ENCODE measurements at places on chromosomes 7 and 10.
A peak's percentile ranks its signal among the peaks of the same experiment; 100 is the strongest.

DNA sequence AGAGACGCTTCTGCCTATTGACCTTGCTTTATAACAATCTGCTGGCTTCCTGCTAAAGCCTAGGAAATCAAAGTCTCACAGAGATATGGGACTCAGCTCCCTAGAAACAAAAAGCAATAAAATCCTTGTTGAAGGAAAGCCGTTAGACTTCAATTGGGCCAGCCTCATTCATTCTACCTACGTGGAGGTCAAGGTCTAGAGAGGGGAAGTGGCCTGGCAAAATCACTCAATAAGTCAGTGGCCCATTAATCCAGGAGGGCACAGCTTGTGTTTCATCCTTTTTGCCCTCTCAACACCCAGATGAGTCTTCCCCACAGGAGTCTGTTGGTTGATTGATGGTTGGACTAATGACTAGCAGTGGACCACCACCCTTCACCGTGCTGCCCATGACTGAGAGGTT, 40.5 kb upstream of the ACSL5 start:
- no peak for DNase-seq

GRCh38 chr10:802506-802905, 113.0 kb upstream of the DIP2C start:
- DNase-seq: no peak

- no peak for DNase-seq
Observed at GRCh38 chr10:45581216-45581549, 91.4 kb downstream of the ZFAND4 start.

GRCh38 chr7:135459951-135460567, 49.8 kb downstream of the CNOT4 start:
- no peak for DNase-seq

DNA sequence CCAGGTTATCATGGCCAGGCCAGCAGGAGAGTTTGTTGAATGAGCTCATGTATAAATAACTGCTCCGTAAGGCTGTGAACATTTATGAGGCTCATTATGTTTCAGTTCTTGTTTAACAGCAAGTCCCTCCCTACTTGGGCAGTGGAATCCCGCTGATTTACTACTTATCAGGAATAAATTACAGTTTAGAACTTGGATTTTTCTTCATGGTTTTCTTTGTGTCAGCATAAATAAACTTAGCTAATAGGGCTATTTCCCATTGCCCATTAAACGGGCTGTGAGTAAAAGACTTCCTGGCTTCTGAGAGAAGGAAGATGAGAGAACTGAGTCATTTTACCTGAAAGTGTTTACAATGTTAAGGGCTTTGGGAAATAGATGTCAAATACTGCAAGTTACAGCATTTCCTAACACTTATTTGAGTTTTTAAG, 701.6 kb upstream of the ANKRD30A start:
- DNase-seq: no peak

GRCh38 chr10:2949948-2950354, 117.4 kb upstream of the PFKP start:
- peak; percentile 45 for DNase-seq

- peak; percentile 43 for DNase-seq
Observed at GRCh38 chr10:103069453-103070331, 123.4 kb downstream of the NT5C2 start.

DNA sequence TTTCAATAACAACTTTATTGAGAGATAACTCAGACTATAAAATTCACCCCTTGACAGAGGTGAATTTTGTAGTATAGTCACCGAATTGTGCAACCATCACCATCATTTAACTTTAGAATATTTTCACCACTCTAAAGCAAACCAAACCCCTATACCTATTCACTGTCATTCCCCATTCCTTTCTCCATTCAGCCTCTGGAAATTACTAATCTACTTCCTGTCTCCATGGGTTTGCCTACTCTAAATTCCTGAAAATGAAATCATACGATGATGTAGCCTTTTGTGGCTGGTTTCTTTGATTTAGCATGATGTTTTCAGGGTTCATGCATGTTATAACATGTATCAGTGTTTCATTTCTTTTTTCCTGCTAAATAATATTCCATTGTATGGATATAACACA, 15.6 kb upstream of the LMTK2 start:
- no peak for DNase-seq

DNA sequence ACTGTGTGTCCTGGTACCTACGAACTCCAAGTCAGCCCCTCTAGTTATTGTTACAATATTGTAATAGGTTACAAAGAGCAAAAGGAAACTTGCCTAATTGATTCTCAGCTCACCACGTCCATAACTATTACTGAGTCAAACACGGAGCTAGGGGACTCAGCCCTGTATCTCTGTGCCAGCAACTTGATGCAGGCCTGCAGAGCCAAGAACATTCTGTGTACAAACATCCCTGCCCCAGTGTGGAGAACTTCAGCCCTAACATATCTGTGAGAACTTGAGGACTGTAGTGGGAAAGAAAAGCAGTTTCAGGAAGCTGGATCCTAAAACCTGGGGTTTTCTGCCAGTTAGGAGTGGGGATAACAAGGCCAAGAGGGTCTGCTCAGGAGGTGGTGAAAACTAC, 114.9 kb upstream of the PRSS58 start:
- DNase-seq: no peak

DNA sequence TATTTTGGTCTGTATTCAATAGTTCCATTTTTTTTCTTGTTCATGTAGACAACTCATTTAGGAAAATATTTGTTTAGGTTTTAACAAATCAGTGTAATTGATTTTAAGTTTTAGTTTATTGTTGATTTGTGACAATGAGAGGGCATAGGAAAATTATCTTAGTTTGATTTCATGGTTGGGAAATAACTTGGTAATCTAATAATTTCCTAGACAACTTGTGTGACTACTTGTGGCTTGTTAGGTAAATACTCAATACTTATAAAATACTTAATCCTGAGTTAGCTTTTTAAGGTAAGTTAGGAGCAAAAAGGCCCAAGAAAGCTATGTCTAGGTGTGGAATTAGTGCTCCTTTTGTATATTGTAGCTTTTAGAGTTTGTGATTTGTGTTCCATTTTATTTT, 65.4 kb downstream of the ZNRF2 start:
- no peak for DNase-seq

DNA sequence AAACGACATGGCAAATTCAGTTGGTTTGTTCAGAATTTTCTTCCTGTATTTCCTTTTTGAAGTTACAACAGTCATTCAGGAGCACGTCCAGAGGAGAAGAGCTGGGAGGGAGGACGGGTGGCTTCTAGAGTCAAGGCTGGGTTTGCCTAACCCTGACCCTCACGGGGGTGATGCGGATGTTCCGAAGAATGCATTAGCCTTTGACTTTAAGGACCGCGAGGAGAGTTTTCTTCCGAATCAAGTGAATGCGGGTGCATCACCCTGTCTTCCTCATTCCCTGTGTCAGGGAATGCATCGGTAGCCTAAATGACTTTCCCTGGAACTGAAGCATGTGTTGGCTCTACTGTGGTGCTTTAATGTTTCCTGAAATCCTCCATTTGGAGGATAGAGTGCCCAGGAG, 396.6 kb upstream of the GALNT17 start:
- no peak for DNase-seq

DNA sequence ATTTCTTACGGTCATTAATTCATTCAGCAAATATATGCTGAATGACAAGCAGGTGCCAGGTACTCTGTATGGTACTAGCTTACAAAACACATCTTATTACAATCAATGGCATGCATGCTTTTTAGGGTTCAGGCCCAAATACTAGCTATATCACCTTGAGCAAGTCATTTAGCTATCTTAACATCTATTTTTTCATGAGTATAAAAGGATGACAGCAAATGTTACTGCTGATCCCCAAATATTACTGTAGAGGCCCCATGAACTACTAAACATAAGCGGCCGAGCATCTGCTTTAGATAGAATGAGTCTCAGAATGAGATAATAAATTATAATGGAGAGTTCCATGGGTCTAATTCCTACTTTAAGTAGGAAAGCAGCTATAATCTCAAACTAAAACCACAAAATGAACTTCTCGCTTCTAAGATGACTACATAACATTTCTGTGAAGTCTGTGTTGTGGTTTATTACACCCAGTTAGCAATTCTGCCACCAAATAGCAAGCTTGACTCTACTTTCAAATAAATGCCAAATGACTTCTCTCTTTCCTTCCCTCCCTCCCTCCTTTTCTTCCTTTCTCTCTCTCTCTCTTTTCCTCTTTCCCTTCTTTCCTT, 113.7 kb upstream of the LRRN3 start:
- no peak for DNase-seq

- no peak for DNase-seq
Observed at GRCh38 chr10:15712883-15713282, 6.8 kb downstream of the ITGA8 start.

DNA sequence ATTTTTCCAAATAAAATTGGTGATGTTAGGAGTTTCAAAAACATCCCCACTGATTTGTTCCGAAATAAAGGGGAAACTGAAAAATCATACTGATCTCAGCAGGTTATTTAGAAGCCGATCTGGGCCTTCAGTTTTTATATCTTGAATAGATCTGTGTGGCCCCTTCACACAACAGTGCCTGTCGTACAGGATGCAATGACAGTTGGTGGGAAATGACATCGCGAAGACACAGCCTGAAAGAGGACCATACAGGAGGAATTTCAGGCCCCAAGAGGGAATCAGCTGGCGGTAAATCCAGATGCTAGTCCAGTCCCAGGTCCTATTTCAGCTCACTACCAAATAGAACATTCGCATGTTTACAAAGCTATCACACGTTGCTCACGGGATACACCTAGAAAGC, 3.0 kb downstream of the H2BK1 start:
- no peak for DNase-seq

- no peak for DNase-seq
Observed at GRCh38 chr10:49152663-49153062, 18.8 kb upstream of the FAM170B start.

DNA sequence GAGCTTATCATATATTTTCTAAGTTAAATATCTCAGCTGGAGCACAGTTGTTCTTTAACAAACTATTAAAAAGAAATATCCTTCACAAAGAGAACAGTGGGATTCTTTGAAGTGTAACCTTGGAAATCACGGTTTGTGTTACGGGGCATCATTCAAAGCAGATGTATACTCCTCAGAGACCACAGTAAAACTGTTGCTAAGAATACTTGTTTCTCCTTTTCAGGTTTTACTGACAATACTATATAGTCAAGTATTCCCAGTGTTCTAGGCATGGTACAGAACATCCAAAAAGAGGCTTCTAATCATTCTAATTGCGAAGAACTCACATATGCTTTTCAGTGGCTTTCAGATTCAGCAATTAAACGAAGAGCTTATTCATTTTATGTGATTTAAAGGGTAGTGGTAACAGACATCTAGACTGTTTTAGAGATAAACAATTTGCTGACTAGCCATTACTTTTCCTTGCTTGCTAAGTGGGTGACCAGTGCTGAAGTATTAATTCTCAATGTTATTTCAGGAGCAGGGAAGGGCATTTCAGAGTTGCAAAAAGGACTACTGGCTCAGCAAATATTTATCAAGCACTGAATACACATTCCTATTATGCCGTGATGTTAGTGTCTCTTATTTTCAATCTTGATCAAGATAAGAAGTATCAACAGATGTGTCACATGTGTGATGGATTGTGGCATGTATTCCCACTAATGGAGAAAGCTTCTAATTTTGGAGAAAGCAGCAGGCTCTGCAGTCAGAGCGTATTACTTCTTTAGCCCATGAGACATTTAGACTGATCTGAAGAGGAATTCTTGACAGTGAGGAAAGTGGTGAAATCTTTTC, 236.8 kb downstream of the RNLS start:
- DNase-seq: no peak

DNA sequence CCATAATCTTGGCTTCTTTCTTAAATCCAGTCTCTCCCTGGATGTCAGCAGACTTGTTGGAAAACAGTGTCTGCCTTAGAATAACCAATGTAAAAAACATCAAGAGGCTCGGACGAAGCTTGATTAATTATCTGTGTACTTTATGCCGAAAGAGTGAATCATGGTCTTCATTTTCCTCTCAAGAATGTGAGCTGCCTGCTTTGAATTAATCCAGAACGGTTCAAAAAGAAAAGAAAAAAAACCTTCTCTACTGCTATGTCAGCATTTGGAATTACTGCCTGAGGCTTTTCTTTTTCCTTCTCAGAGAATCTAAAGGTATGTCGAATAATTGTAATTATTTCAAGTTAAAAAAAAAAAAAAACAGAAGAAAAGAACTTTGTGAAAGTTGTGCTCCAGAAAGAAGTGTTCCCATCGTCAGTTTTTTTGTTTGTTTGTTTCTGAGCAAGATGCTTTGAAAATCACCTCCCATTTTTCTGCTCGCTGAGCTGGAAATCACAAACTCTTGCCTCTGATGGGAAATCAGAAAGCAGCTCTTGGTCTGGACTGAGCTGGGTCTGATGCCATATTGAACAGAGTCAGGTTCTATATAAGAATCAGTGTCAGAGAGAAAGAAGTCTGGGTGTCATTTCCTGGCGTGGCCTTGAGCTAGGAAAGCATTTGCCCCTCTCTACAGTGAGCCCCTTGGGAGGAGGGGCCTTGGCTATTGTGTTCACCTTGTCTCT, 20.2 kb downstream of the PLPP4 start:
- DNase-seq: no peak

GRCh38 chr10:3408603-3409365, 236.2 kb upstream of the PITRM1 start:
- no peak for DNase-seq

DNA sequence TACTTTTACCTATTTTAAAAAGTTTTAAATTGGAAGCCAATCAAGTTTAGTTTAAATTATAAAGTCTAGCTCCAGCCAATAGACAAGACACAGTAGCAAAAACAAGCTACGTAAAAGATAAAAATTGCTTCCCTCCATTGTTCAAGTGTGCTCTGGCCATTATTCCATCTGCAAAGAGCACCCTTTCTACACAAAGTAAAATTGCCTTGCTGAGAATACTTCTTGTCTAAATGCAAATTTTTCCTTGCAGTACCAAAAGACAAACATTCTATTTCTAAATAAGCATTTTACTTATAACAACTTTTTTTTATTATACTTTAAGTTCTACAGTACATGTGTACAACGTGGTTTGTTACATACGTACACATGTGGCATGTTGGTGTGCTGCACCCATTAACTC, 75.9 kb upstream of the ZNF746 start:
- no peak for DNase-seq

DNA sequence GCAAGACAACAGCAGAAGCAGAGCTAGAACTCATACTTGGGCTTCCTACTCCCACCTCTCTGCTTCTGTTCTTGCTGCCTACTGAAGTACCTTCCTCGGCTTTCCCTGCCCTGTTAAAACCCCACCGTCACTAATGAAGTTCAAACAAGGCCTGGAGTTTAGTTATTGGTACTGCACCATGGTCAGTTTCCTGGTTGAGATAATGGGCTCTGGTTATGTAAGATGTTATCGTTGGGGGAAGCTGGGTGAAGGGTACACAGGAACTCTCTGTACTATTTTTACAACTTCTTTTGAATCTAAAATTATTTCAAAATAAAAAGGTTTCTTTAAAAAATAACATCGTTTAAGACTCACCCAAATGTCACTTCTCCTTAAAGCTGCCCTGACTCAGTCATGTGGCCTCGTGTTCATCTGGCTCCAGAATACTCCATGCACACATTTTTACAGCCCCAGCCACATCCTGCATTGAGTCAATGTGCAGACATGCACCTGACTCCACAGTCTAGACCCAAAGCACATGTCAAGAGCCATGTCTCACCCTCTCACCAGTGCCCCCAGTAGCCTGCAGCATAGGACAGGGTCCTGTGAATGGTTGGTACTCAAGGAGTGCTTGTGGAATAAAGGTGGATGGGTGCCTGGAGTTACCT, 36.9 kb upstream of the AQP1 start:
- DNase-seq: no peak

- no peak for DNase-seq
Observed at GRCh38 chr7:152551304-152552036, 115.7 kb upstream of the KMT2C start.

GRCh38 chr7:42714356-42714755, 197.5 kb downstream of the C7orf25 start:
- DNase-seq: no peak

GRCh38 chr7:156327916-156328315, 312.7 kb upstream of the RNF32 start:
- no peak for DNase-seq
